A172 (cell line): ENCODE measurements at places on chromosomes 6 and 20.

- no peak for DNase-seq
Observed at GRCh38 chr6:7559196-7559595, 17.7 kb downstream of the DSP start.

DNA sequence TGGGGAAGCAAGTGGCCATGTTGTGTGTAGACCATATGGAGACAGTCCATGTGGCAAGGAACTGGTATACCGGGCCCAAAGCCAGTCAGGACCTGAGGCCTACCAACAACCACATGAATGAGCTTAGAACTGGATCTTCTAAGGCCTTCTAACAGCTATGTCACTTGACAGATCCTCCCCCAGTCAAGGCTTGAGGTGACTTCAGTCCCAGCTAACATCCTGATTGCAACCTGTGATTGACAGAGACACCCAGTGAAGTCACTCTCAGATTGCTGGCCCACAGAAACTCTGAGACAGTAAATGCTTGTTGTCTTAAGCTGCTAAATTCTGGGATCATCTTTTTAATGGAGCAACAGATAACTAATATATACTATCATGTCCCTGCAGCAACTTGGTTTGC lies 32.9 kb downstream of the AHI1 start:
- DNase-seq: no peak

GRCh38 chr6:75430631-75431325 lies 62.8 kb downstream of the FILIP1 start:
- no peak for DNase-seq

GRCh38 chr6:3041606-3042005 lies 26.7 kb upstream of the RIPK1 start:
- DNase-seq: no peak

DNA sequence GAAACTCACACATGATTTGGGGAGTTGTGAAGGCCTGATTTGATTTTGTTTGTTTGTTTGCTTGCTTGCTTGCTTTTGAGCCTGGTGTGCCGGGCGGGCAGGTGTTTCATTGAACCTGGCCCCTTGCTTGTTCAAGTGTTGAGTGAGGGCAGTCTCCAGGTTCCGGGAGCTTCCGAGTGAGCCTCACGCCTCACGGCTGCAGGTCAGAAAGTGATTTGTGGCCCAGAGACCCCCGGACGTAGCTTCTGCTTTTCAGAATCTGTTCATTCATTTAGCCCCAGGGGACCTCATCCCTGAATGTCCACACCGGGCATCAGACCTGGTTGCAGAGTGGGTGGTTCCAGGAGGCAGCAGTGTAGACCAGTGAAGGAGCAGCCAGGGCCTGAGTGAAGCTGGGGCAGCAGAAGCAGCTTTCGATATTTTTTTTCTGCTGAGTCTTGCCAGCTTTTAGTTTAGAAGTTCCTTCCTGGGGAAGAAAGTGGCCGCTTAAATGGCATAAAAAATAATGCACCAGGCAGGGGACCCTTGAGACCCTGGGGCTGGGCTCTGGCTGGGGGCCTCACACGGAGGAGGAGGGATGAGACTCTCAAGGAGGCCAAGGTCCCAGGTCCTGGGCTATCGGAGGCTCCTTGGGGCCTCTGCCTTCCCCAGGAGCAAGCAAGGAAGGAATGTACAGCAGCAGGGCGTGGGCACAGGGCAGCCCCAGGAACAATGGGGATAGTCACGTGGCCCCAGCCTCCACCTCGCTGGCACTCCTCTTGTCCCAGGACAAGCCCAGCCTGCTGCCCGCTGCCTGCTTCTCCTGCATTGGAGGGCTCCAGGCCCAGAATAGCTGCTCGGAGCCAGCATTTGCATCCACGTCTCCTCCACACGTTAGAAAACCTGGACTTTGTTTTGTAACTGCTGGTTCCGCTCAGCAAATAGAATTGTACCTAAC lies 89.2 kb upstream of the BHLHE23 start:
- DNase-seq: no peak

DNA sequence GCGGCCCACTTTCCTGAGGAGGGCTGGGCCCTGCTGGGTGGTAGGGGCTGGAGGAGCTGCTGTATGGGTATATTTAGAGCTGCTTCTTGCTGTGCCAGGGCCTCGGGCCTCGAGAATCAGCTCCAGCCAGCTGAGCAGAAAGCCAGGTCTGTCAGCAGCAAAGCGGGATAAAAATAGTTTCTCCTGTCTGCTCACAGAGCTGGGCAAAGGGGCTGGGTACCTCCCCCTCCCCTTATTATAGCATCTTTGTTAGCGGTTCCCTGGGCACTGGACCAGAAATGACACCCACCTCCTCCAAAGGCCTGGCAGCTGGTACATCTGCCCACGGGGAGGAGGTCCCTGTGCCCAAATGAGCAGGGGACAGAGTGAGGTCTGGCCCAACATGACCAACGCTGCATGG lies 6.0 kb downstream of the SCRT2 start:
- no peak for DNase-seq

DNA sequence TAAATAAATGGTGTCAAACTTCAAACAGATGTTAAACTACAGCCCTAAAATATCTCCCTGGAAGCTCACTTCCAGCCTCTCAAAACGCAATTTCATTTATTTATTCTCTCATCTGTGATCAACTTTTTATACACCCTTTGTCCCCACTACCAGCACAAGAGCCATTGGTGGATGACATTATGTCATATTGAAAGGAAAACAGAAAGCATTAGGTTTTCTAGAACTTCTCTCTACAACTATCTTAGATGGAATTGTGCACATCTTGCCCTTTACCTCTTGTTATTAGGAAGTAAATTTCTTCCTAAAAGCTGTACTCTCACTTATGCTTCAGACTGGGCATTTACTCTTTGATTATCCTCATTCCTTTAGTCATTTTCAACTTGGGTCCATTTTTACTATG lies 771.2 kb upstream of the GJE1 start:
- DNase-seq: no peak

DNA sequence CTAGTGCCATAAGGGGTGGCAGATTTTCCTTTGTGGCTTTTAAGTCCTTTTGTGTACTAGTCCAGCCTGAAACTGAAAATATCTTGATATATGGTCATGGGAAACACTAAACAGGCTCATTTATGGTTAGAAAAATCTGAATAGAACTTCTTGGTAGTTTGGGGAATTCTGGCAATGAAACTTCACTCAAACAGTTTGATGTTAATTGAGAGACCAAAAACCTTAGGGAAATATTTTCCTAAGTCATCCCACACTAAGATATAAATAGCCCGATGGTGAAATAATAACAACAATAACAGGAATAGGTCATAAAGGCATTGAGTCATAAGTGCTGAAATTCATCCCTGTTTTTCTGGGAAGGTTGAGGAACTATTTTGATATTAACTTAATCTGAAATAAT lies 146.2 kb upstream of the SMLR1 start:
- DNase-seq: peak; percentile 36

GRCh38 chr6:73471686-73472290 lies 10.3 kb downstream of the MTO1 start:
- DNase-seq: no peak

DNA sequence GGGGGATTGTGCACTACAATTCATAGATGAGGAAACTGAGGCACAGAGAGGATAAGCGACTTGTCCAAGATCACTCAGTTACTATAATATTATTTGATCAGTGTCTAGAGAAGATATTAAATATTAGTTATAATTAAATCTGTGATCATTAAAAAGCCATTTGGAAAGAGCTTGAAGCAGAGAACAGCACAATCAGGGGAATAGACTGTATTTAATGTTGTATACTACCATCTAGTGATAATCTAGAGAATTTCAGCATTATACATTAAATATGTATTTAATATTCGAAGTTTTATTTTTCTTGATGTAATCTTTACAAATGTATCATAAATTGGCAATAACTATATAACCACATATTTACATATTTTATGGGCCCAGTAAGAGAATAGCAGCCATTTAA lies 20.1 kb upstream of the MTCL3 start:
- DNase-seq: no peak

DNA sequence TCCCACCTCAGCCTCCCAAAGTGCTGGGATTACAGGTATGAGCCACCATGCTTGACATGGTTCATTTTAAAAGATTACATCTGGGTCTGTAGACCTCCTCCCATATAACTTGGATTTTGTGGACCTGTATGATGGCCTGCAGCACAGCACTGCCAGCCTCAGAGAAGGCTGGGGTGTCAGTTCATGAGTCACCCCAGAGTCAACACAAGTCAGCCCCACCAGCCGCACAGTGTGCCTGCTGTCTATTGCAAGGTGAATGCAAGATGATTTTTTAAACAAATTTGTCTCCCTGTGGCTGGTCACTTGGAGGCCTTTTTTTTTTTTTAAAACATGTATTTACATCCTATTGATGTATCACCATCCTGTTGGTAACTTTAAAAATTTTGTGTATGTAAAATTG lies 76.7 kb downstream of the RREB1 start:
- no peak for DNase-seq

DNA sequence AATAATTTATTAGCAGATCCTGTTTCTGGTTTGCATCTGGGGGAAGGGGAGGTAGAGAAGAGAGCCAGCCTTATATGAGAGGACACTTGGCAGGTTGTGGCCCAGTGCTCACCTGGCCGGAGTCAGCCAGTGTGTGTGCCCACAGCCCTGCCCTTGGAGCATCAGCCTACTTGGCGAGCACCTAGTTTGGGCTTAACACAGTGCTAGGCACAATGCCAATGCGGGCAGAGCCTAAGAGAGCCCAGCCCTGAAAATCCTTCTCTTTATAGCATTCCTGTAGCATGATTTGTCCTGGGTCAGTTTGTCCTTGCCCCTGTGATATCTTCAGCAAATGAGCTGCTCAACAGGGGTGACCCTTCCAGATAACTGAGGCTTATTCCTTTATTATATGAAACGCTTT lies 73.0 kb downstream of the SLX4IP start:
- peak; percentile 54 for DNase-seq

DNA sequence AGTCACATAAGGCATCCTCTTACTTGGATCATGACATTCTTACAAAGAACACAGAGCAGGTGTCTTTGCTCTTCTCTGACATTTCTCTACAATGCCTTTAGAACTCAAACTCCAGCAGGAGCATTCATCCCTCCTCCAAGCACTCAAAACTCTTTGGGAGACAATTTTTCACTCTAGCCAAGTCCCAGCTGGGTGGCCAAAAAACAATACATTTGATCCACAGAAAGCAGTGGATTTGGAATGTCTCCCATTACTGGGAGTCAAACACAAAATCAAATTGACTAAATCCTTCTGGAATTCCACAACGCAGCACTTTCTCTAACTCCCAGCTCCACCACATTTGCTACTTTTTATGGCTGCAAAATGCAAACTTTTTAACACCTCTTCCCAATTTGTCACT lies 108.6 kb upstream of the VGLL2 start:
- DNase-seq: no peak

DNA sequence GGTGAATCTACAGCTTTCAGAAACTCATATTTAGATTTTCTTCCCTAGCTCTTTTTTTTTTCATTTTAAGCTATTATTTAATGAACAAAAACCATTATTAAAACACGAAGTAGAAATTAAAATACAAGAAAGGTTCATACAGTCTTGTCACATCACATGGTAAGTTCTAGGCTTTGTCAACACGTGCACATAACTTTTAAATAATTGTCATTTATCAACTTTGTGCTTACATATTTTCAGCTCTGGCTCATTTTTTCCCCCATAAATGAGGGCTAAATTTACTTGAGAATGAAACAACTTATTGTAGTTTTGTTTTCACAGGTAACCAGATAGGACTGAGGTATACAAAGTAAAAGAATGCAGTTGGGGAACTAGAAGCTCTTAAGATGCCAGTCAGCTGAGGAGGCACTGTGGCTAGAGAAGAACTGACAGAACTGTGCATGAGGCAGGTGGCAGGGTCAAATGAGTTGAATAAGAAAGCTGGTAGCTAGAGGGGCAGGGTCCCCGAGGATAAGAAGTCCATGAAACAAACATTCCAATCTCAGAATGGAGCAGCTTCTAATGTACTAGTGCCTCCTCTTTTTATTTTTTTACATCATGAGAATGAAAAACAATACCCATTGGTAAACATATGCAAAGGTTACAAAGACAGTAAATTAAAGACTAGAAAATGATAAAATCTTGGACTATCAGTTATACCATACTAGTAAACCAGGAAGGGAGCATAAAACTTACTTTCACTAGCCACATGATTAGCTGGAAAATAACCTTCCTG lies 141.5 kb downstream of the MYB start:
- no peak for DNase-seq

DNA sequence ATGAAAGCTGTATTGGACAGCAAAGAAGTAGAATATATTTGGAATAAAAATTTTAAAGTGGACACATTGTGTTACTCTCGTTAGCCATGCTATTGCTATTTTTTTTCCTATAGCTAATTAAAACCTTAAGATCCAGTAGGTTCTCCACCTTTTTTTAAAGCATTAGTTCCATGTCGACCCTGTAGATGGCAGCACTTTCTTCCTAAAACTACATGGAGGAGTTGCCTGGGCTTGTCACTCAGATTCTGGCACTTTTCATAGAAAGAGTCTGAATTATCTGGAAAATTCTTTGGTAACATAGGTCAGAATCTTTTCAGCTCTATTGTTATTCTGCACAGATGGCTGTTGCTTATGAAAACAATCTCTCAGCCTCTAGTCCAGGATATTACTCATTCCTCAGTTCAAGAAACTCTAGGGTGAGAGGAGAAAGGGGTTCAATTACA lies 42.0 kb upstream of the ESR1 start:
- DNase-seq: peak; percentile 42

- DNase-seq: no peak
Observed at GRCh38 chr6:144955392-144955791, 670.3 kb downstream of the UTRN start.

GRCh38 chr6:151692216-151692615 lies 115.3 kb upstream of the ESR1 start:
- DNase-seq: no peak

DNA sequence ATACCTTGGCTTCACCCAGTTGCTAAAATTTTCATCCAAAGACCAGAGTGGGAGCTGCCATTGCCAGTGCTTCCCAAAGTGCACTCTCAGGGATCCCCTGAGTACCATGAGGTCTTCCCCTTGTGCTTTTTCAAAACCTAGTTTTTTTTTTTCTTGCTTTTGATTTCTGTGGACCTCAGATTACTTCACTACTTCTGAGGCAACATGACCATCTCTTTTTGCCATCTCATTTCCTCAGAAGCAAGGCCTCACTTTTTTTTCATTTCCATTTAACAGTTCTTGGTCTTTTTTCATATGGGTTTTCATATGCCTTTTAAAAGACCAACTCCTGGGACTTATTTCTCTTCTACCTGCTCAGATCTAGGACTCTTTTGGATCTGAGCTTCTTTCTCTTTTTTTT lies 64.1 kb upstream of the MMS22L start:
- DNase-seq: no peak
